ENCODE measurements at places on chromosomes 7 and 10.

DNA sequence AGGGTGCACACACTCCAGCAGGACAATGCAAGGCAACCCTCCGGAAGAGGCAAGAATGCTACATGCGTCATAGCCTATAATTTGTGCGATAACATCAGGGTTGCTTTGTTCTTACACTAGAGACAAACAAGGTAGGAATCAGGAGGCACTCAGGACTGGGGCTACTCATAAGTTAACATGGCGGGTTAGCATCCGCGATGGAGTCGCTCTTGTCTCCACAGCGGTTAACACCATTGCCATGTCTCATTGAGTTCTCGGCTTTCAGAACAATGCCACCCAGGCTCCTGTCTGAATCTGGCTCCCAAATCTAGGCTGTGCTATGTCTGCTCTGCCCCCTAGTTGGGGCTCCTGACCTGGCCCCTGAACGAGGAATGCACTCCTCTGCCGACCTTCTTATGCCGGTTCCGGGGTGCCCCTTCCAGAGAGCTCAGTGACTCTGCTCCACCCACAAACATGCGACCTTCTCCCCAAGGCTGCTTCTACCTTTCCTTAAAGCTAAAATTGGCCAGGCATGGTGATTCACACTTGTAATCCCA is 24.9 kb upstream of the SLF2 start:
- no peak for DNase-seq

GRCh38 chr10:45461034-45461433 is 87.0 kb downstream of the ALOX5 start:
- DNase-seq, result no peak

DNA sequence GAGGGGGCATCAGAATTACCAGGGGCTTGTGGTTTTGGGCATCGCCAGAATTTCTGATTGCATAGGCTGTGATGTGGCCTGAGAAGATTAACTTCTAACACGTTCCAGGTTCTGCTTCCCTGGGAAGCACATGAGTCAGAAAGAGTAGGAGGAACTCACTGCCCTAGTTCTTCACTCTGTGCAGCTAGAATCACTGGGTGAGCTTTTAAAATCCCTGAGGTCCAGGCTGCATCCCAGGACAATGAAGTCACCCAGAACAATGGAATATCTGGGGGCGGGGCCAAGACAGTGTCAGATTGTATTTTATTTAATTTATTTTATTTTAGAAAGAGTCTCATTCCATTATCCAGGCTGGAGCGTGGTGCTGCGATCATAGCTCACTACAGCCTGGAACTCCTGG is 636.5 kb downstream of the CALN1 start:
- DNase-seq, result no peak

GRCh38 chr7:41628901-41629300 is 74.0 kb downstream of the INHBA start:
- no peak for DNase-seq

DNA sequence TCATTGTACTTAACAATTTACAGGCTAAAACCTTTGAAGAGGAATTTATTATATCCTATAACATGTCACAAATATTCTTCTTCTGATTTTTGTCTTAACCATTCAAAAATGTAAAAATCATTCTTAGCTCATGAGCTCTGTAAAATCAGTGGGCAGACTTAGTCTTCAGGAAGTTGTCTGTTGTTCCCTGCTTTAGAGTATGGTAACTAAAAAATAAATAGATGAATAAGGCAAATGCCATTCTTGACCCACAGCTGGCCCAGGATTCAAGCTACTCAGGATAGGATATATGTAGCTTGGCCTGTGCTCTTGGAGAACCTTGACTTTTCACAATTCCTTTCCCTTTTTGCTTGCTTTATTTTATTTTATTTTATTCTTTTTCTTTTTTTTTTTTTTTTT is 51.5 kb downstream of the LRRC4 start:
- DNase-seq, result no peak

DNA sequence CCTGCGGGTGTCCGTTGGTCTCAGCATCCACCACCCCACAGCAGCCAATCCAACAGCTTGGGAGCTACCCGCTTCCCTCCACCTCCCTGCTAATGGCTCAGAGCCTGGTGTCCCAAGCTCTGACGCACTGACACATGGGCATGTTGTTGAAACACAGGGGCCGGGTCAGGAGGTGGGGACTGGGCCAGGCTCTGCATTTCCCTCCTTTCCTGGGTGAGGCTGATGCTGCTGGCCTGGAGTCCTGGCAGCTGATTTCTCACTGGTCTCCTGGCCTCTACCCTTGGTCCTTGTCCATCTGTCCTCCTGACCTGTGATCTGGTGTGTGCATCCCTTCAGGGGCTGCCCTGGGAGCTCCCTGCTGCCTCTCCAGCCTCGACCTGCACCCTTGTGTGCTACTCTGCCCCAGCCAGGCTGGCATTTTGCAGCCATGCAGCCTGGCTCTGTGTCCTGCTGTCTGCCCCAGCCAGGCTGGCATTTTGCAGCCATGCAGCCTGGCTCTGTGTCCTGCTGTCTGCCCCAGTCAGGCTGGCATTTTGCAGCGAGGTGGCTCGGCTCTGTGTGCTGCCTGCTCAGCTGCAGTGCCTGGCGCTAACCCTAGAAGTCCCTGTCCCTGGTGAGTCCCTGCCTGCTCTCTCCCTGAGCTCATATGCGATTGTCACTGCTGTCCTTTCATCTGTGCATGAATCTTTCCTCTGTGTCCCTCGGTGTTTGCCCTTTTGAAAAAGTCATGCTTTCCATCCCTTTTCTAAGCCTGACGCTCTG is 14.0 kb downstream of the AMZ1 start:
- DNase-seq, result no peak

GRCh38 chr10:95434583-95434982 is 126.6 kb downstream of the SORBS1 start:
- DNase-seq, result no peak

DNA sequence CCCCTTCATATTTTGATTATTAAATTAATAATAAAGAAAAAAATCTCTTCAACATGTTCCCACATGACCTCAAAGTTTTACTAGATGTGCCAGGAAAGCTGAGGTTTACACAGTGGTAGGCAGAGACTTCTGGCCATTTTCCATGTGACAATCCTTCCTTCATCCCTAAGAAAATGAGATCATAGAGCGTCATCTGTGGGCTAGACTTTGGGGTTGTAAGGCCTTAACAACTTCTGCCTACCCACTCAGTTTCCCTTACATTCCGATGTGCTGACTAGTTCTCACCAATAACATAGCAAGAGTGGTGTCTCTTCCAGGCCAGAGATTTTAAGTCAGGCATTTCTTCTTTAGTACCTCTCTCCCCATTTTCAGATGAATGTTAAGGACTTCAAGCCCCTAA is 171.1 kb upstream of the PHF14 start:
- DNase-seq, result no peak

GRCh38 chr7:100561491-100562194 is 12.1 kb downstream of the SAP25 start:
- DNase-seq, result no peak

DNA sequence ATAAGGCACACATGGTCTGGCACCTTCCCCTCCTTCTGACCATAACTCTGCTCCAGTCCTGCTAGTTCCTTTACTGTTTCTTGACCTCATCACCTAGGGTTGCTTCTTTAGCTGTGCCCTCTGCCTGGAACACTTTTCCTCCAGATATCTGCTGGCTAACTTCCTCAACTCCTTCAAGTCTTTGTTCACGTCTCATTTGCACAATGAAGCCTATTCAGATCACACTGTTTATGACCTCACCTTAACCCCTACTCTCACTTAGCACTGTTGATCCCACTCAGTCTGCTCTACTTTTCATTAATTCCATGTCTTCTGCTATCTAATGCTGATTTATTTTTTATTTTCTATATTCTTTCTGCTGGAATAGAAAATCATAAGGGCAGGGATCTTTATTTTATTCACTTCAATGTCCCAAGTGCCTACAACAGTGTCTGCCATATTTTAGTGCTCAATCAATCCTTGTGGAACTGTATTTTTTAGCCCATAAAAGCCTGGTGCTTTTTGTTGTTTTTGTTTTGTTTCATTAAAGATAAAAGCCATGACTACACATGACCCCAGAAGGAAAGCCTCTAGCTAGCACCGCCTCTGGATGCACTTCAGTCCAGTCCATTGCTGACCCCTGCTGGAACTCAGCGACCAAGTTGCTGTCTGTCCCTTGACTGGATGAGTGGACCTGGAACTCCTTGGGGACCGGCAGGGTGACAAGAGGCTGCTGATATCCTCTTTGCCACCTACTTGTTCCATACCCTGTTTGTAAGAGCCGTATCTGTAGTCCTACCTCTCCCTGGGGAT is 12.3 kb downstream of the KLF14 start:
- DNase-seq, result no peak

DNA sequence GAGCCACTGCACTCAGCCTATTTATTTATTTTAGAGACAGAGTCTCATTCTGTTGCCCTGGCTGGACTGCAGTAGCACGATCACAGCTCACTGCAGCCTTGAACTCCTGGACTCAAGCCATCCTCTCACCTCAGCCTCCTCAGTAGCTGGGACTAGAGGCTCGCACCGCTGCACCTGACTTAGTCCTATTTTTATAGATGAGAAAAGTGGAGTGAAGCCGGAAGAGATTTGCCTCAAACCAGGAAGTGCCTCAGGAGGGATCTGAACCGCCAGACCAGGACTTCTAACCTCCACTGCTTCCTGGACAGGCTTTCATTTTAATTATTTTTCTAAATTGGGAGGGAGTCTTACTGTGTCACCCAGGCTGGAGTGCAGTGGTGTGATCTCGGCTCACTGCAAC is 17.5 kb upstream of the CLIP2 start:
- no peak for DNase-seq
